NCI-H1694 treated with DMSO at 0.1 percent for 48 hours (cell line): ENCODE measurements at places on chromosomes 3 and 15.

- no peak for DNase-seq
Observed at GRCh38 chr15:67149068-67149772, 83.8 kb downstream of the SMAD3 start.

GRCh38 chr3:64351713-64352638, 126.7 kb upstream of the PRICKLE2 start:
- no peak for DNase-seq

GRCh38 chr3:44939581-44940036, 36.4 kb downstream of the ZDHHC3 start:
- DNase-seq, result no peak

- no peak for DNase-seq
Observed at GRCh38 chr15:68374168-68374745, 57.7 kb downstream of the ITGA11 start.

GRCh38 chr3:140004271-140004670, 69.3 kb downstream of the CLSTN2 start:
- no peak for DNase-seq

DNA sequence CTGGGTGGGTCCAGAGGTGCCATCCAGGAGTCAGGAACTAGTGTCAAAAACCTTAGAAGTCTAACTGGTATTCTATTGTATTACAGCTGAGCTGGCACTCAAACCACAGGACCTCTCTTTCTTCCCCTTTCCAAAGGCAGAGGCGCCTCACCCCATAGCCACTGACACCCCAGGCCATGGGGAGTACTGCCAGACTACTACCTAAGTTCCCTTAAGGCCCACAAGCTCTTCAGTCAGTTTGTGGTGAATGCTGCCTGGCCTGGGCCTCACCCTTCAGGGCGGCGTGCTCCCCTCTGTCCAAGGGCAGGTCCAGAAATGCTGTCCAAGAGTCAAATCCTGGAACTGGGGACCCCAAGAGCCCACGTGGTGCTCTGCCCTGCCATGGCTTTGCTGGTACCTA, 43.0 kb upstream of the FGF7 start:
- no peak for DNase-seq

- no peak for DNase-seq
Observed at GRCh38 chr15:41079717-41080116, 36.4 kb downstream of the INO80 start.

GRCh38 chr3:50302095-50303012, 1.0 kb downstream of the HYAL1 start:
- DNase-seq, result no peak

DNA sequence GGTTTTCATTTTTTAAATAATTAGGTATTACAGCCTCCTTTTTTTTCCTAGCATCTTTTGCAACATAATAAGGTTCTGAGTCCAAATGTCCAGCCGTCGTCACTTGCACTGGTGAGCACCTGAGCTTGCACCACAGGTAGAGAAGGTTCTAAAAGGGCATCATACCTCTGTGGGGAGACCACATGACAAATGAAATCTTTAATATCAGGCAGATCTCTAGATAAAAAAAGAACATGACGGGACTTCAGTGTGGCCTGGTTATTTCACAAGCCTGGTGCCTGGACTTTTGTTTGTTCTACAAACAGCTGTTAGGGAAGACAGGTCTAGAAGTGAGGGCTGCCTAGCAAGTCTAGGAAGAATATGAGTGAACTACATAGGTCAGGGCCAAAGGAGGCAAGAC, 3.6 kb downstream of the ZBED2 start:
- no peak for DNase-seq

DNA sequence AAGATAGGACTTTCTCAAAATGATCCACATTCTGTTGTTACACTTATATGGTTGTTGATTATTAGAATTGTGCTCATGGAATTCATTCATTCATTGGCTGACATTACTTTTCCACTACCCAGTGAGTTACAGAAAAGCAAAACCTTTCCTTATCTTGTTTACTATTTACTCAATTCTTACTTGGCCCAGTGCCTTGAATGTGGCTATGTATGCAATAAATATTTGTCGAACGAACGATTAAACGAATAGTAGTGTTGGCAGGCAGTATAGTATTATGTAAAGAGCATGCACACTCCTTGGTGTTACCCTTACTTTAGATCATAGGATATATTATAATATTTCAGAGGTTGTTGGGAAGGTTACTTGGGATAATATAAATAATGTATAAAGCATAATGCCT, 31.0 kb downstream of the CTDSPL2 start:
- no peak for DNase-seq

DNA sequence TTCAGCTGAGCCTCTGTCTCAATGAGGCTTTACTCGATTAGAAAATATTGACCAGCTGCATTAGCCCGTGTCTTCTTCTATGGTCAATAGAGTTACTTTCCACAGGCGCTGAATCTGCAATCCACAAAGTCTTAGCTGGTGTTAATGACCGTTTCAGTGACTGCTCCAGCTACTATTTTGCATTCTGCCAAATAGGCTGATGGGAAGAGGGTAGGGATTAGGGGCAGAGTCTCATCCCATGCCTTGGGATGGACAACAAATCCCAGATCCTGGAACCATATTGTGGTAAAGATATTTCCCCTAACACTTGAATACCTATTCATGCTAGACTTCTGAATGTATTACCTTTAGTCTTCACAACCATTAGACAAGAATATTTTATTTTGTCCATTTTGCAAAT, 29.5 kb upstream of the MAGI1 start:
- no peak for DNase-seq

GRCh38 chr3:12222775-12223485, 64.2 kb upstream of the TIMP4 start:
- no peak for DNase-seq

- DNase-seq, result no peak
Observed at GRCh38 chr3:192170031-192170430, 557.3 kb downstream of the FGF12 start.

DNA sequence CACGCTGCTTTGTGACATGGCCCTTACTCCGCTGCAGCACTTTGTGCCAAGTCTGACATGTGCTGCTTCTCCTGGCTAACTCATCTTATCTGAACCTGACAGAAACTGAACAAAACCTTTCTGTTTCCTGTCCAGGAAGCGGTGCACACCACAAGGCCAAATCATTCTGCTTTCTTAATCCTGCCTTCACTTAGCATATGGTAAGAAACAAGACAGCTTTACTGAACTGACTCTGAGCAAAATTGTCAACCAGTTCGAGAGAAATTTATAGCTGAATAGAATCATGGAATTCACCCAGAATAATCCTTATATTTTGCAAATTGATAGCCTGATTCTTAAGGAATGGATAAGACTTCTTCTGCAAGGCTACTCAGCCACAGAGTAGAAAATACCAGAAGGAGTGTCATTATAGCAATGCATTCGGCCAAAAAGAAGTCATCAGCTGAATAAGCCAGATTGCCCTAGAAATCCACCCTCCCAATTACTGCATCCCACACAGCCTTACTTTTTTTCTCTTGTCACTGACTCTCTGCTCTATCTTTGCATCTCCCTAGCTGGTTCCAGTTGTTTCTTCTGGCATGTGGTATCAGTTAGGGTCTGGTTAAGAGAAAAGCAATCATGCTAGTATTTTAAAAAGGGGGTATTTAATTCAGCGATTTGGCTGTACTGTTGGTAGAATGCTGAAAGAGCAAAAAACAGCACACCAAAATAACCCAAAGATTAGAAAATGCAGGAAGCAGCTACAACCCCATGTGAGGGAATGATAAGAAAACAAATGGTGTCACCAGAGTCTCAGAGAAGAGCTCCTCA, 41.6 kb upstream of the STRIT1 start:
- no peak for DNase-seq

DNA sequence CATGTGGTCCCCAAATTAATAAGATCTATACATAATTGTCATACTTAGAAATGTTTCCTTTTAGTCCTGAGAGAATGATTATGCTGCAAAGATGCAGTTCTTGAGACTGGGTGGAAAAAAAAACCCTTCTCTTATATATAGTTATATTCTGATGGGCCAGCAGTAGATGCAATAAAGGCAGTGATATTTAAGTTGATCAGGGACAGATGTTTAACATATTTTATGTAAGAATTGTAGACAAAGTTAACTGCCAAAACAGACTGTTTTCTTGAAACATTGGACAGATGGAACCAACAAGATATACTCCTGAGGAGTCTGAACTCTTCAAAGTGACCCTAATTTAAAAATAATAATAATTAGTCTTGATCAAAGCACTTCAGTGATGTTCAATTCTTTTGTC, 172.0 kb upstream of the LRIG1 start:
- no peak for DNase-seq

- no peak for DNase-seq
Observed at GRCh38 chr3:166420071-166420470, 582.8 kb upstream of the BCHE start.

DNA sequence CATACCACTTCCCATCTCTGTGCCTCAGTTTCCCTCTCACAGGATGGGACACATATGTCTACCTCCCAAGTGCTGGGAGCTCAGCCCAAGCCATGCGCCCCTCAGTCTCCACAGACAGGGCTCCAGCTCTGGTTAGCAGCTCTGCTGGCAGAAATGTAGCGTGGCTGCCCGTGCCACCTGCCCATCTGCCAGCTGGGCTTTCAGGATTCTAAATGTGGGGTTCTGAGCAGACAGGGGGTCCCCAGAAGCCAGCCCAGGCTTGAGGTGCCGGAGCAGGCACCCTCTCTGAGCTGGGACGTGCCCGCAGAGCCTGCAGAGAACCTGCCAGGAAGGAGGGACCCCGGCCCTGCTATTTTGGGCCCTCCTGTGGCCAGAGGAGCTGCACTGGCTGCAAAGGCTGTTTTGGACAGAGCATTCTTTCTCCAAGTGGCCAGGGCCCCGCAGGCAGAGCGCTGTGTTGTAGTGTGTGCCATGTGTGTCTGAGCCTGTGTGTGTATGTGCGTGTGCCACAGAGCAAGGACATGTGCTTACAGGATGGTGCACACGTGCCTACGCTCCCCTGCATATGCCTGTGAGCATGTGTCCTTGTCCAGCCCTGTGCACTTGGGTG, 31.7 kb downstream of the PSTPIP1 start:
- DNase-seq, result no peak

- DNase-seq, result no peak
Observed at GRCh38 chr3:128271536-128272332, 118.5 kb downstream of the EEFSEC start.

DNA sequence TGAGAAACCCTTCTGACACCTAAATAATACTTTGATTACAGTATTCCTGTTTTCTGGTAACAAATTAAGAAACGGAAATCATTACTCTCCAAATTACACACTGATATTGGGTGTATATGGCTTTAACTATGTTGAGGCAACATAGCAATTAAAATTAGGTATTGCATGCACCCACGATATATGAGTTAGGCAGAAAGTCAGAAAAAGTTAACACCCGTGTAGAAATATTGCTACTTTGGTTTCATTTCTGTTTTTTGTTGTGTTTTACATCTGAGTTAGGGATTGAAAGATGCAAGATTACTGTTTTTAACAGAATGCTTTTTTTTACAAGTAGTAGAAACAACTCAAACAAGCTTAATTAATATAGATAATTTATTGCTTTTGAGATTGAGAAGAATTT, 327.8 kb downstream of the GBE1 start:
- DNase-seq, result no peak

DNA sequence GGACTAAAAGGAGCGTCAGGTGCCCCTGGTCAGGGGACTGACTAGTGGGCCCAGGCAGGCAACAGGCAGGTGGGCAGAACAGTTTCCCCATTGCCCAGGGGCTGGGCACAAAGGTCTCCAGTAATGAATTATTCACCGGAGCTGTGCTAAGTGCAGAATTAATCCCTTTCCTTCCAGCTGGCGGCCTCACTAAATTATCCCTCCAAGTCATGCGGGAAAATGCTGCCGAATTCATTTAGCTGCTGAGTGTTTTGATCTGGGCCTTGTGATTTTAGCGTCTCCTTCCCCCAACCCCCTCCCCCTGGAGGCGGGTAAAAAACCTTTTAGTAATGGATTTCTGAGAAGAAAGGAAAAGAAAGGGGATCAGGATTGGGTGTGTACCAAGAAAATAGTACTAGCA, 47.2 kb downstream of the CCDC33 start:
- DNase-seq, result peak; percentile 45

DNA sequence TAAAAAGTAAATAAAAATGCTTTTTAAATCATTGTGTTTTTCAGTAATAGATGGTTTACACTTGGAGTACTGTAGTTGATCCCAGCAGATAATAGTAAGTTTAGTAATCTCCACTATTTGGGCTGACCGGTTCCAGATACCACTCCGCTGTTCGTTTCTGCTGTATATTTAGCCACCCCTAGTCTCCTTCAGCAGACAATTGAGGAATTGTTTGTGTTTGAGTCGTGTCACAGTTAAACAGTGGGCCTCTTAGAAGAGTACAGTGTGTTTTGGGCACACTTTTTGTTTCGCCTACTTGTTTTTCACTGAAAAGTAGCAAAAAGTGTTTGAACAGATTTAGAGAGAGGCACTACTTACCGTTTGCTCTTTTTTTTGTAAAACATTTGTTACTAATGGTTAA, 33.2 kb downstream of the PAK2 start:
- no peak for DNase-seq

DNA sequence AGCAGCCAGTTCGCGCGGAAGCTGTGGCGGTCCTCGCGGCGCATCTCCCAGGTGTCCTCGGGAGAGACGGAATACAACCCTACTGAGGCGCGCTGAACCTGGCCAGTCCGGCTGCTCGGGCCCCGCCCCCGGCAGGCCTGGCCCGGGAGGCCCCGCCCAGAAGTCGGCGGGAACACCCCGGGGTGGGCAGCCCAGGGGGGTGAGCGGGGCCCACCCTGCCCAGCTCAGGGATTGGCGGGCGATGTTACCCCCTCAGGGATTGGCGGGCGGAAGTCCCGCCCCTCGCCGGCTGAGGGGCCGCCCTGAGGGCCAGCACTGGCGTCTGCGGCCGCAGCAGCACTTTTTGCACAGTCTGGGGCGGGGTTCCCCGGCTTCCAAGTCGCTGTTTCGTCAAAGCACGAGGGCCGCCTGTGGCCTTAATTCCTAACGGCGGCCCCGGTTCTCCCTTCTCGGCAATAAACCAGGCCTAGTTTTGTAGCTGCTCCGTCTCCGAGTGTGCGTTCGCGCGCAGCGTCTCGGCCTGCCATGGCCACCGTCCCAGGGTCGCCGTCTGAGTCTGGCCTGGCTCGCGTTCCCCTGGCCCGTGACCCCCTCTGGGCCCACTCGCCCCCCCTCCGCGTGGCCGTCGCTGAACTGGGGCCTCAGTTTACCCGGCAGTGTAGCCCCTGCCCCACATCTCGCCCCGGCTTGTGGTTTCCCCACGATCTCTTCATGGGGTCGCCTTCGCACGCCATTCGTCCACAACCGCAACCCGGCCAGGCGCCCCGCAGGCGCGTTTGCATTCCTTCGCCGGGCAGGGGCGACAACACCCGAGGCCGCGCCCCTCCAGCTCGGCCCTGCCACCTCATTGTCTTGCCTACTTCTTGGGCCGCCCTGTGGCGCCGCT, 30.0 kb downstream of the NBEAL2 start:
- no peak for DNase-seq

DNA sequence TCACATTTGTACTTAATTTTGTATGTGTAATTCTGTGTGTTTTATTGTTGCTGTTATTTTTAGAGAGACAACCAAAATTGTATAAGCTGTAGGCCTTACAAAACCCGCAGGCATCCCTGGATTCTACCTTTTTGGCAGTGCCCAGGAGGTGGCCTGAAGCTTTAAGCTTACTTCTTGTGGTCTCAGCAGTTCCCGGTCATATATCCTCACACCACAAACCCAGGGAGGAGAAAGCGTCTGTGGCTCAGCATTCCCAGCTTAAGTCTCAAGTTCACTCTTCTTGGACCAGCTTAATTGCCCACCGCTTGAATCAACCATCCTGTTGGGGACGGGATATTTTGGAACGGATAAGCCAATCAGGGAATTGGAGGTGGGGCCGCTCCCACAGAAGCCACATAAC, 36.7 kb downstream of the C2CD4A start:
- DNase-seq, result no peak
